Stimulated activated CD8-positive, alpha-beta memory T cell treated with anti-CD3 and anti-CD28 coated beads, Interleukin-4, amount 100 ng/mL, for 1 hour (primary cell): ENCODE measurements at places on chromosomes 1 and 21.

DNA sequence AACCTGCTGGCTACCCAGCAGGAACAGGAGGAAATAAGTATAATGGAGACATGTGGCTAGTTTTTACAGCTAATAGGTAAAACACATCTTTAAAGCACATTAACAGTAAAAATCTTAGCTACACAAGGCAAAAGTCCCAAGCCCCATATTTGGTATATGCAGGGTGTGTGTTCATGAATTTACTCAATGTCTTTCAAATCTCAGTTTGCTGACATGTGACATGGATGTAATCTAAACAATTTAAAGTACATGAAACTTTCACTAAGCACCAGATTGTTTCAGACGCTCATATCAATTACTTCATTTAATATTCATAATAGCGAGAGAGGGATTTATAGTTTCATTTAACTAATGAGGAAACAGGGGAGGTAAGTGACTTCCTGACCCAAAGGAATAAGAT, 3.9 kb downstream of the TACSTD2 start:
- no peak for DNase-seq

DNA sequence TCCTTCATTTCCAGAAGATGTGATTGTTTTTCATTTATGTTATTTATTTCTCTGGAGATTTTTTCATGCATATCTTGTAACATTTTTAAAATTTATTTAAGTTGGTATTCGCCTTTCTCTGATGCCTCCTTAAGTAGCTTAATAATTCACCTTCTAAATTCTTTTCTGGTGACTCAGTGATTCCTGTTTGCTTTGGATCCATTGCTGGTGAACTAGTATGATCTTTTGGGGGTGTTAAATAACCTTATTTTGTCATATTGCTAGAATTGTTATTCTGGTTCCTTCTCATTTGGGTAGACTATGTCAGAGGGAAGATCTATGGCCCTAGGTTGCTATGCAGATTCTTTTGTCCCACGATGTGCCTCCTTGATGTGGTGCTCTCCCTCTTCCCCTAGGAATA, 1347.2 kb upstream of the B3GALT2 start:
- DNase-seq = no peak

- no peak for DNase-seq
Measured at GRCh38 chr1:85444381-85444780, 20.6 kb downstream of the DDAH1 start.

- DNase-seq = no peak
Measured at GRCh38 chr1:194394676-194395075, 1208.3 kb upstream of the B3GALT2 start.

- DNase-seq = no peak
Measured at GRCh38 chr1:209038735-209039134, 544.8 kb upstream of the CAMK1G start.

- no peak for DNase-seq
Measured at GRCh38 chr1:216071262-216071661, 352.0 kb downstream of the USH2A start.

DNA sequence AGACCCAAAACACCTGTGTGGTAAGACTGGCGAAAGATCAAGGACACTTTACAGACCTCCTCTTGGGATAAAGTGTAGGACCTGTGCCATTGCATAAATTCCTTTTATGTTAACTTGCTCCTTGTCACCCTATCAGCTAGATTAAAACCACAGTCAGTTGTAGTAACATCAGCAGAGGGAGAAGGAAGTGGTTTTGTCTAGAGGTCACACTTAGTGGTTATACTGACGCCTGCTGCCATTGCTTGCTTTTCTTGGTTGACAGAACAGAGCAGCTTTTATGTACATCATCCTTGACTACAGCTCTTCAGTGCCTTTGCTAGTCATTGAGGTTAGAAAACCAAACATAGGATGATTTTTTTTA, 101.4 kb downstream of the PBX1 start:
- no peak for DNase-seq

DNA sequence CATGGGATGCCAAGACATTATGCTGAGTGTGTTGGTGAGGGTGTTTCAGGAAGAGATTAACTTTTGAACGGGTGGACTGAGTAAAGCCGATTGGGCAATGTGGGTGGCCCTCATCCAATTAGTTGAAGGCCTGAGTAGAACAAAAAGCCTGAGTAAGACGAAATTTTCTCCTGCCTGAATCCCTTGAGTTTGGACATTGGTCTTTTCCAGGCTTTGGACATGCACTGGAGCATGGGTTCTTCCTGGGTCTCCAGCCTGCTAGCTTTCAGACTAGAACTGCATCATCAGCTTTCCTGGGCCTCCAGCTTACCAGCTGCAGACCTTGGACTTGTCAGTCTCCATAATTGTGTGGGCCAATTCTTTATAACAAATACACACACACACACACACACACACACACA, 63.6 kb downstream of the NIBAN1 start:
- no peak for DNase-seq

GRCh38 chr1:163730411-163730821, 408.7 kb downstream of the NUF2 start:
- DNase-seq = no peak

GRCh38 chr1:38584448-38585355, 274.9 kb downstream of the RRAGC start:
- no peak for DNase-seq

DNA sequence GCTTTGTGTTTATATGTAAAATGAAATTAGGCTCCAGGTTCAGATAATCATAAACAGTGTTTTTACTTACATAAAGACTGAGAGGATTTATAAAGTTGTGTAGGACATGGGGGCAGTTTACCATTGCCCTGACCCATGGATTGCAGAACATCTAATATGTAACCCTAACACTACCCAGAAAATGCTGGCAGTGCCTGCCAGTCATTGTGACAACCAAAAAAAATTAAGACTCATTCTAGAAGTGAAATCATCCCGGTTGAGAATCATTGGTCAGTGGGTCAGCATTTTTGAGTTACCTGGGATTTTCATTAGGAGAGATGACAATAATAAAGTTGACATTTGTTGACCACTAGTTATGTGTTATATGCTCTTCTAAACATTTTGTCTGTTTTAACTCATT, 31.2 kb upstream of the THEM4 start:
- no peak for DNase-seq

DNA sequence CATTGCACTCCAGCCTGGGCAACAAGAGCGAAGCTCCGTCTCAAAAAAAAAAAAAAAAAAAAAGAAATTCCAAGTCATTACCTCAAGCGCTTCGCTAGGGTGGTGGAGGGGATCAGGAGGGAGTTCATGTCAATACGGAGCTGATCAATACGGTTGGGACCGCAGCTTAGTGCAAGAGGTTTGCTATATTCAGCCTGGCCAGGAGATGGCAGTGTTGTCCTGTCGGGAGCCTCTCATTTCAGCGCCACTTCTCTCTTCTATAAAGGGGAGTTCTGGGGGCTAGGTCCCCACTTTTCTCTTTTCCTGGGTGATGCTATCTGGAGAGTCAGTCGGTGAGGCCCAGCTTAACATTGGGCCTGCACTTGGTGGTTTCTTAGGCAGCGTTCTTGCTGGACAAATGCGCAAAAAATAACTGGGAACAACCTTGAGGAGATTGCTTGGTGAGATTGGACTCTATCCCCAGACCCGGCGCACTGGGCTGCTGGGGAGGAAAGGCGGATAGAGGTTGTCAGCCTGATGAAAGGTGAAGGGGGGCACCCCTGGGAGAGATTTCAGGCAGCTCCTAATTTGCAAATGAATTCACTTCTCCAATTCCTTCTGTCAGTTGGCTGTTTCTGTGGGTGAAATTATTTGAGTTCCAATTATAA, 40.4 kb downstream of the KIAA0040 start:
- DNase-seq = peak; percentile 53

DNA sequence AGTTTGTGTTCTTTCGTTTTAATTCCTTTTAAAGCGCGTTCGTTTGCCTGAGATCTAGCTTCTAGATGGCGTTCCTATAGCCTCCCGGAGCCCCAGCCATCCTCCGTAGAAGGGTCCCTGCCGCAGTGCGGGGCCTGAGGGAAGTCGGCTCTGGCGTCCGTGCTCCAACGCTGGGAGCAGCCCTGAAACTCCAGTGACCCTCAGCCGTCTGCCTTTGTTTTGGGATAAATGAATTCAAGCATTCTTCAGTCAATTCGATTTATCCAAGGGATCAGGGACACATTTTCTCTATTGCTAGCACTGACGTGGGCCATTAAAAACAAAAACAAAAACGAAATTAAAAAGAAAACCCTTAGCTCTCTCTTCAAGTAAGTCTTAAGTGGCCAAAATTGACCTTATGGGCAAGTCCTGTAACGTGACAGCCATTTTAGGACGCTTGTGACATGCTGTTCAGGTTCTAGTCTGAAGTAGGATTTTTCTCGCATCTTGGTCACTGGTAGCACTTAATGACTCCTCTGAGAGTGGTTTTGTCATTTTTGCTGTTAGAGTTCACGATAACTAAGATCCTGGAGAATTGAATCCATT, 742 bp upstream of the HSPA13 start:
- no peak for DNase-seq

GRCh38 chr1:9010781-9011323, 15.4 kb downstream of the SLC2A7 start:
- DNase-seq = no peak

DNA sequence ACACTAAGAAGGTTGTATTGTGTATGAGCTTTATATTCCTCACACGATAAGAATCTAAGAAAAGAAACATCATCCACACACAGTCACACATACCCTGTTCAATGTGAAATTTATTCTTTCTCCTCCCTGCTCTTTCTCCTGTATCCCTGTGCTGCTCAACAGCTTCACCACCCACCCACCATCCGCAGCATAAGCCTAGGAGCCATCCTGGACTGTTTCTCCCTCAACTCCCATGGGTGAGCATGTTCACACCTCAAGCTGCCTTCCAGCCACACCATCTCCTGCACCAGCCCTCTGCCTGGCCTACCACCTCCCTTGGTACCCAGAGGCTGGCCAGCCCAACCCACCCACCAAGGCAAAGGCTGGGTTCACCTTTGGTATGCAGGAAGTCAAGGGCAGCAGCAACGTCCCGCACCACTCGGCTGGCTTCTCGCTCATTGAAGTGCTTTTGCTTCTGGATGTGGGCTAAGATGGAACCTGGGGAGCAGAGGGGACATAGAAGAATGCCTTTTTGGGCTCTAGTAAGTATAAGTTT, 20.3 kb upstream of the KNCN start:
- no peak for DNase-seq

- no peak for DNase-seq
Measured at GRCh38 chr21:22516230-22516629, 1518.0 kb downstream of the NCAM2 start.

GRCh38 chr21:39553331-39553730, 59.4 kb upstream of the B3GALT5 start:
- no peak for DNase-seq

- no peak for DNase-seq
Measured at GRCh38 chr21:17921579-17922530, 102.7 kb upstream of the C21orf91 start.

- no peak for DNase-seq
Measured at GRCh38 chr1:154962156-154962749, 671 bp upstream of the PYGO2 start.

- no peak for DNase-seq
Measured at GRCh38 chr1:212828395-212828794, 19.1 kb downstream of the SPATA45 start.

GRCh38 chr1:33296082-33296458, 24.8 kb downstream of the A3GALT2 start:
- DNase-seq = no peak

DNA sequence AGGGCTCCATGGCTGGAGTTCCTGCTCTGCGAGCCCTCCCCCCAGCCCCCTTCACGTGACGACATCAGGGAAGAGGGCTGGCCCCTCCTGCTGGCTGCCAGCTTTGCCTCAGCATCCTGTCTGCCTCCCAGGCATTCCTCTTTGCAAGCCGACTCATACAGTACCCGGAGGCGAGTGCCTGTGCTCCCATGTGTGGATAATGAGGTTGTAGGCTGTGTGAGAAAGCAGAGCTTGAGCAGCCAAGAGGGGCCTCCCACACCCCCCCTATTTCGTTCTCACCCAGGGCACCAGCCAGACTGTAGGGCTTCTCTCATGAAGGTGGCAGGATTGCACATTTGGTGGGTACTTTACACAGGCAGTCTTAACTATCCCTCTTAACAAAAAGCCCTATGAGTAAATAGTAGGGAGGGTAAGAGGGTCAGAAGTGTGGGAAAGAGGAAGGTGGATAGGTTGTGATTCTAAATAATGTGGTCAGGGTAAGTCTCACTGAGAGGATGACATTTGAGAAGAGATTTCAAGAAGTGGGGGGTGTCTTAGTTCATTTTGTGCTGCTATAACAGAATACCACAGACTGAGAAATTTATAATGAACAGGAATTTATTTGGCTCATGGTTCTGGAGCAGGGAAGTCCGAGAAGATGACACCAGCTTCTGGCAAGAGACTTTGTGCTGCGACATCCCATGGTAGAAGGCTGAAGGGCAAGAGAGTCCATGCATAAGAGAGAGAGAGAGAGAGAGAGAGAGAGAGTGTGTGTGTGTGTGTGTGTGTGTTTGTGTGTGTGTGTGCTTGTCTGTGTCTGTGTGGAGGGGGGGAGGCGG, 113.5 kb downstream of the OMA1 start:
- no peak for DNase-seq

DNA sequence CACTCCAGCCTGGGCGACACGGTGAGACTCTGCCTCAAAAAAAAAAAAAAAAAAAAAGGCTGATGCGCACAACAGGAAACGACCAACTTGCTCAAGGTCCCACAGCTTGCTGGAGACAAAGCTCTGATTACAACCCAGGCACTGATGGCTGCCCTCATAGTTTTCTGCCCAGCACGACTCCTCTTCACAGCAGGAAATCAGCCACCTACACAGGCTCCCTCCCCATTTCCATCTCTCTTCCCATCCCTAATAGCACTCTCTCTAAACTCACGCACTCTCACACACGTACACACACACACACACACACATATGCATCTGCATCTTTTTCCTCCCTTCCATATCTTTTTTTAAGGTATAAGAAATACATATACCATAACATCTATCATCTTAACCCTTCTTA, 153.5 kb upstream of the SOD1 start:
- DNase-seq = no peak

DNA sequence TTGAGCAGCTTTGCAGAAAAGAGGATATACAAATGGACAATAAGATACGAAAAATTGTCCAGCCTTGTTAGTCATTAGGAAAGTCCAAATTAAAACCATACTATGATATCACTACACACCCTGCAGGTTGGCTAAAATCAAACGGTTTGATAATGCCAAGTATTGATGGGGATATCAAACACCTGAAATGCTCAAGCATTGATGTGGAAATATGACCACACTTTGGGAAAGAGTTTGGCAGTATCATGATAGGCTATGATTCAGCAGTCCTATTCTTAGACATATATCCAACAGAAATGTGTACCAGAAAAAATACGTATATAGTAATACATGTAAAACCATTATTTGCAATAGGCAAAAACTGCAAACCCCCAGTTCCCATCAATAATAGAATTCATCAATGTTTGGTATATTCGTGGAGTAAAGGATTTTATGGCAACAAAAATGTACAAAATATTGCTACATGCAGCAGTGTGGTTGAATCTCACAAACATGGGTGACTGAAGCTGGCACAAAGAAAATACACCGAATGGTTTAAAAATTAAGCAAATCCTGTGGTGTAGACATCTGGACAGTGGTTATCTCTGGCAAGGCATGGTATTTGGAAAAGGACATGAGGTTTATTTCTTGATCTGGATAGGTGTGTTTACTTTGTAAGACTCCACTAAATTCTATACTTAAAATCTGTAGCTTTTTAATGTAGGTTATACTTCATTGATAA, 243.2 kb downstream of the FGGY start:
- DNase-seq = no peak

GRCh38 chr1:222706815-222707214, 5.5 kb downstream of the AIDA start:
- DNase-seq = no peak
